ENCODE measurements at places on chromosomes 3 and 15. TPM values are rescaled to one million over a fixed set of nuclear protein-coding genes. Genes with fewer than 3 reads are reported as not detected.

DNA sequence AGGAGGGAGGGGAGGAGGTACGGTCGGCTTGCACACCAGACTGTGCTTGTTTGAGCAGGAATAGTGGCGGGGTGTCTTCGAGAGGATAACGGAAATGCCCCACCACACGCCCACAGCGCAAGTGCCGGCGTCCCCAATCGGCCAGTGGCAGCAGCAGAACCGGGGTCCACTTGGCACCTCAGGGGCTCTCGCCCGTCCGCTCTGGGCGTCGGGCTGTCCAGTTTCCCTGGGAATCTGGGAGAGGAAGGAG lies 53.7 kb downstream of the CCDC54 start:
- peak overlapping the region; percentile 81 for H3K27ac ChIP-seq
- H3K36me3 ChIP-seq: no peaks in the 10 kb centered on the region
- H3K27me3 ChIP-seq: no peaks in the 10 kb centered on the region
- DNase-seq: peak; percentile 55
- H3K4me1 ChIP-seq: peaks cover 21% of the 10 kb centered on the region

DNA sequence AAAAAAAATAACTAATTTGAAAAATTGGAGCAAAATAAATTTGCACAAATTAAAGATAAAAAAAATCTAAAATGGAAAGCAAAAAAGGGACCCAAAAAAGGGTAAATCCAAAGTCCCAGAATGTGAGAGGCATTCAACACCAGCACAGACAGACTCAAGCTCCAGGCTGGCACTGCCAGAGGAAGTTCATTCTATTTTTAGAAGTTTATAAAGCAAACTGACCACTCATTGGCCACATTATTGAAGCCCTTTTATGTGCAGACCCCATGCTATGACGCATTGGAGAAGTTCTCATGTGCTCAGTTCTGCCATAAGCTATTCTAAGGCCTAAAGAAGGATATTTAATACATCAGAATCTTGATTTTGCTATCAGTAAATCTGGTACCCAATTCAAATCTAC lies 17.6 kb upstream of the BOC start:
- H3K27ac ChIP-seq: no peak overlapping the region
- H3K4me3 ChIP-seq: no peak overlapping the region
- DNase-seq: no peak
- H3K36me3 ChIP-seq: no peaks in the 10 kb centered on the region
- no peaks in the 10 kb centered on the region for H3K4me1 ChIP-seq

DNA sequence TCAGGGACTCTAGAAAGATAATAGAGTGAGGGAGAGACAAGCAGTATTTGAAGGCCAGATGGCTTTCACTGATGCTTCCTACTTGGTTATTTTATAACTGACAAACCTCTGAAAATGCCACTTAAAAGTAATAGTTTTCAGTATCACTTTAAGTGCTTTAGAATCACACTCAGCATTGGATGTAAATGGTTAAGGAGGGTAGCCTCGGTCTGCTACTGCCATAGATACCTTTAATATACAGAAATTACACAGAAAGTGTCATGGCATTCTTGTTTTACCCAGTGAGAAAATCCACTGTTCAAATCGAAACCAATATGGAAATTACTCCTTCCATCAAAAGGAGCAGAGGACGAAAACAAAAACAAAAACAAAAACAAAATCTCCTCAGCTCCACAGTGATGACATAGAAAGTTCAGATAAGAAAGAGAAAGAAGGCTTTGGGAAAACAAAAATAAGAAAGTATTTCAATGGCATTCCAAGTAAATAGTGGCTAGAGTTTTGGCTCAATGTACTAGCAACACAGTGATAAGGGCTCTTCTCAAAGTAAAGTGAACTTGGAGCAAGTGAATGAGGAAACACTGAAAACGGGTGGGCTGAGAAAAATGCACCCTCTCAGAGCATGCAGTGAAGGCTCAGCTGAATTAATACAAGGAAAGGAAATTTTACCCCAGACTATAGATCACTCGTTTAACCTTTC lies 43.2 kb upstream of the CD47 start:
- no peak overlapping the region for H3K4me3 ChIP-seq
- H3K27me3 ChIP-seq: no peaks in the 10 kb centered on the region
- DNase-seq: no peak
- peaks cover 2% of the 10 kb centered on the region for H3K4me1 ChIP-seq
- no peak overlapping the region for H3K27ac ChIP-seq

DNA sequence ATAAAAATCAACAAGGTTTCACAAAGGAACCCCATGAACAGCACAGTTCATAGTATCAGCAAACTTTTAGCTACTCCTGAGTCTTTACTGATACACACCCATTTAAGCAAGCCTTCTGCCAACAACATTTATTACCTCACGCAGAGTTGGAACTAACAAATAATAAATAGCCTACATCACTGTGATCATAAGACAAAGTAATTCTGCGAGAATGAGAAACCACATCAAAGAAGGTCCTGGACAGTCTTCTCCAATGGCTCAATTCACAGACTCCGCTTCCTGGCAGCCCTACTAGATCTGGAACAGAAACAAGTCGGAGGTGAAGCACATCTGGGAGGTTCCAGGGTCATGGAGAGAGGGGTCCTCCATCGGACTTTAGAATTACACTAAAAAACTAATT lies 37.0 kb downstream of the LDHAL6B start:
- no peaks in the 10 kb centered on the region for H3K4me1 ChIP-seq
- no peak overlapping the region for H3K4me3 ChIP-seq
- H3K27me3 ChIP-seq: no peaks in the 10 kb centered on the region
- no peak overlapping the region for H3K27ac ChIP-seq
- H3K36me3 ChIP-seq: no peaks in the 10 kb centered on the region
- DNase-seq: no peak

GRCh38 chr3:18087988-18088387 lies 337.2 kb downstream of the SATB1 start:
- no peak for DNase-seq
- H3K4me3 ChIP-seq: no peak overlapping the region
- no peaks in the 10 kb centered on the region for H3K4me1 ChIP-seq

COL6A6 gene
- total RNA-seq: 0.92 TPM

TMEM266 gene
- 1.3 TPM for total RNA-seq

DNA sequence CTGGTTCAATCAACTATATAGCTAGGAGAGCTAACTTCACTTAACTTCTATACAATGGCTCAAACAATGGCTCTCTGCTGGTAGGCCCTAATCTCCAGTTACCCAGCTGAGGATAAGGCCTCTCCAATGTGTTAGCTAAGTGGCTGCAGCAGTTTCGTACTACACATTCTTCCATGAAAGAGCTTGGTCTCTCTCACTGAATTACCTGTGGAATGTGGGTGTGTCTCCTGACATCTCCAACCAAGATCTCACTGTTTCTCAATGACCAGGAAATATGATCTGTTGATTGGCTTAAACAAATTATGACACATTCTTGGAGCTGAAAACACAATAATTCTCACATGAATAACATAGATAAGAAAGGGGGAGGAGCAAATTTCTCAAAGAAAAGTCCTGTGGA lies 169.8 kb upstream of the ROBO1 start:
- H3K36me3 ChIP-seq: no peaks in the 10 kb centered on the region
- H3K27me3 ChIP-seq: no peaks in the 10 kb centered on the region
- no peak overlapping the region for H3K27ac ChIP-seq
- no peaks in the 10 kb centered on the region for H3K4me1 ChIP-seq
- no peak for DNase-seq
- no peak overlapping the region for H3K4me3 ChIP-seq

Data from liver (tissue), 10 donors.